ENCODE measurements at places on chromosomes 11 and 22. TPM values are rescaled to one million over a fixed set of nuclear protein-coding genes. Genes with fewer than 3 reads are reported as not detected.

GCAT gene
- 88.7 TPM for total RNA-seq

PAMR1 gene
- total RNA-seq: not detected

XKR3 gene
- not detected for total RNA-seq

CHRNA10 gene
- total RNA-seq: 3.0 TPM

GAL3ST1 gene
- 2.1 TPM for total RNA-seq

MFRP gene
- total RNA-seq: not detected

OR51B5 gene
- total RNA-seq: 140 TPM

SLC22A25 gene
- total RNA-seq: not detected

ROBO4 gene
- not detected for total RNA-seq

GRCh38 chr11:10302744-10303557 is 1.9 kb upstream of the ADM start:
- peak overlapping the region; percentile 97 for H3K27ac ChIP-seq
- peak overlapping the region; percentile 93 for H3K4me3 ChIP-seq

DNA sequence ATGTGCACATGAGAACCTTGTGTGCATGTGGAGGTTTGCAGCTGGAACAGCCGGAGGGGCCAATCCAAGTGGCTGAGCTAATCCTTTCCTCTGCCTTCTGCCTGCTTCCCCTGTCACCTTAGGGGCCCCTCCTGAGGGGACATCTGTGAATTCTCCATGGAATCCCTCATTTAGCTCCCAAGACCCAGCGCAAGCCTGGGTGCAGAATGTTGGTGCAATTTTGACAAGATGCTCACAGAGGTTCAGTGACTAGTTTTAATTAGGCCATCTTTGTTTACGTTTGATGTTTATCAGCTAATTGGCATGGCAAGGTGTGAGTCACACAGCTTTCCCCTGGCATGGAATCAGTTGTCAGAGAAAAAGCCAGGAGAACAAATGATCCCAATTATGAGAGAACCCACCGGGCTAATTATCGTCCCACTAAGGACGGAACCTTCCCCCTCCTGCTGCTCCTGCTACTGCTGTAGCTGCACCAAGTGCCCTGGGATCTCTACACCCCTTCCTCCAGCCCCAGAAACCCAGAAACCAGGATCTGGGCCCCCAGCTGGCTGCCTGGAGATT is 63.6 kb upstream of the PAX6 start:
- no peak for DNase-seq
- no peaks in the 10 kb centered on the region for H3K36me3 ChIP-seq
- no peak overlapping the region for H3K4me3 ChIP-seq
- H3K27ac ChIP-seq: no peak overlapping the region
- no peaks in the 10 kb centered on the region for H3K27me3 ChIP-seq
- H3K4me1 ChIP-seq: peaks cover 9% of the 10 kb centered on the region

DNA sequence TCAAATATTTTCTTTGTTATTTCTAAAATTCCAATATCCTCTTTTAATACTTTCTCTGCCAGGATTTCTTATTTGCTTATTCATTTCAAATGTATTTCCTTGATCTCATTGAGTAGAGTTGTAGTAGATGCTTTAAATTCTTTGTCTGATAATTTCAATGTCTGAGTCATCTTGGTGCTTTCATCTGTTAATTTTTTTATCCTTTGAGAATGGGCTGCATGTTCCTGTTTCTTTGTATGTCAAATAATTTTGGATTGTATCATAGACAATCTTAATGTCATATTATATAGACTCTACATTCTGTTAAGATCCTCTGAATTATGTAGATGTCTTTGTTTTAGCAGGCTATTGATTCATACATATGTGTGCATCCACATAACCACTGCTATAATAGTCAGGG is 57.5 kb downstream of the MYEOV start:
- peaks cover 9% of the 10 kb centered on the region for H3K36me3 ChIP-seq
- DNase-seq: no peak
- no peaks in the 10 kb centered on the region for H3K27me3 ChIP-seq
- no peak overlapping the region for H3K4me3 ChIP-seq
- H3K27ac ChIP-seq: peak overlapping the region; percentile 58

DNA sequence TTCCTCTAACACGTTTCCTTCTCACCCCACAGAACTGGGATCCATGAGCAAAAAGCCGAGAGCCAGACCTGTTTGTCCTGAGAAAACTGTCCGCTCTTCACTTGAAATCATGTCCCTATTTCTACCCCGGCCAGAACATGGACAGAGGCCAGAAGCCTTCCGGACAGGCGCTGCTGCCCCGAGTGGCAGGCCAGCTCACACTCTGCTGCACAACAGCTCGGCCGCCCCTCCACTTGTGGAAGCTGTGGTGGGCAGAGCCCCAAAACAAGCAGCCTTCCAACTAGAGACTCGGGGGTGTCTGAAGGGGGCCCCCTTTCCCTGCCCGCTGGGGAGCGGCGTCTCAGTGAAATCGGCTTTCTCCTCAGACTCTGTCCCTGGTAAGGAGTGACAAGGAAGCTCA is 24.0 kb downstream of the CD5 start:
- H3K36me3 ChIP-seq: no peaks in the 10 kb centered on the region
- H3K4me3 ChIP-seq: no peak overlapping the region
- DNase-seq: no peak
- H3K27ac ChIP-seq: no peak overlapping the region
- H3K27me3 ChIP-seq: no peaks in the 10 kb centered on the region

DNA sequence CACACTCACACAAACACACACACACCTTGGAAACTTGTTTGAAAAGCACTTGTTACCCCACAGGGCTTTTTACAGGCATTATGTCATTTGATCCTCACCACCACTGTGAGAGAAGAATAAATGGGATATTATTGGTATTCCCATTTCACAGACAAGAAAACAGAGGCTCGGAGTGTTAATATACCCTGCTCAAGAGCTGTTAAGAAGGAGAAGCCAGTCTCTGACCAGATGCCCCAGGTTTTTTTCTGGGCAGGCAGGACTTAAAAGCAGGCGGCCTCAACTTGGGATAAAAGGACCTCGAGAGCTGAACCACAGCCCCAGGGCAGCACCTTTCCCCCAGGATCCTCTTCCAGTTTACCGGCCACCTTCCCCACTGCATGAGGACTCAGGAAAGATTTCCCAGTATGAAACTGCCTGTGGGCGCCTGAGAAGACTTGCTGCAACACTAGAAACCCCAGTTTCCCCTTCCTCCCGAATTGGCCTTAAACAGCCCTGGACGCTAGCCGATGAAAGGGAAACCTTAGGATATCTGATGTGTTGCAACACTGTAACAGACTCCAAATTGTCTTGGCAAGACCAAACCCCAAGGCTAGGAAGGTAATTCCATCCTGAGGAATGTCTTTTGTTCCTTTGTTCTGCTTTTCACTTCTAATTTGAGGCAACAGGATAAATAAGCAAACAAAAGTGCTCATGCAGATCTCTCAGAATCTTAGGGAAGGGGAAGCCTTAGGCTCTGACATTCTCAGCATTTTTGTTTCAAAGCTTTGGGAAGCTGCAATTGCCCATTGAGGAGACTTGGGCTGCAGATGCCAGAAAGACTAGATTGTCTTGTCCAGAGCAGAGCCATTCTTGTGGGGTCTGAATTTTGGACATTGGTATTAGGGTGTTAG is 173.5 kb downstream of the TRIM29 start:
- no peak for DNase-seq
- H3K27ac ChIP-seq: no peak overlapping the region
- H3K27me3 ChIP-seq: peaks cover 46% of the 10 kb centered on the region
- H3K4me1 ChIP-seq: no peaks in the 10 kb centered on the region

GRCh38 chr11:39780131-39780530 is 1679.3 kb downstream of the LRRC4C start:
- no peaks in the 10 kb centered on the region for H3K36me3 ChIP-seq
- no peaks in the 10 kb centered on the region for H3K4me1 ChIP-seq
- no peaks in the 10 kb centered on the region for H3K27me3 ChIP-seq
- H3K4me3 ChIP-seq: no peak overlapping the region
- H3K27ac ChIP-seq: no peak overlapping the region

DNA sequence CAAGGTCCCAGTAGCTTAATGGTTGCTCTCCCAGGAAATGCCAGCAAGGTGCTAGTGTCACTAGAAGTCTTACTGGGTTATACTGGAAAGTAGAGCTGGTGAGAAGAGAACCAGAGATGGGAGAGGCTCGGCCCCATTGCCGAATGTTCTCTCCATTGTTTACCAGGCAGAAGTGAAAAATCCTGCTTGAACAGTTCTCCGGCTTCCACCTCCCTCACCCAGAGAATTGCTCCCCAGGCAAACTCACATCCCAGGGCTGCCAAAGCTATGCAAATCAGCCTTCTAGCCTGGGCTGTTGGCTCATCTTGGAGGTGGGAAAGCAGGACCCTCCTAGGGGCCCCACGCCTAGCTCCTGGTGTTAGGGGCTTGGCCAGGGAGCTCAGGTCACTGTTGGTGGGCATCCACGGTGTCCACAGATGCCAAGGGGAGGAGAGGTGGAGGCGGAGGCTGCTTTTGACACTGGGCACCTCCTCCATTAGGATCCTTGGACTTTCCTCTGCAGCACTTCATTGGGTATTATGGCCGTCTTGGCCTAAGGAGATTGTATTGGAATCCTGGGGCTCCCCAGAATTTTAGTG is 20.1 kb downstream of the POU2F3 start:
- H3K4me1 ChIP-seq: no peaks in the 10 kb centered on the region
- no peak for DNase-seq
- H3K4me3 ChIP-seq: no peak overlapping the region
- H3K36me3 ChIP-seq: no peaks in the 10 kb centered on the region
- peaks cover 45% of the 10 kb centered on the region for H3K27me3 ChIP-seq
- H3K27ac ChIP-seq: no peak overlapping the region

DNA sequence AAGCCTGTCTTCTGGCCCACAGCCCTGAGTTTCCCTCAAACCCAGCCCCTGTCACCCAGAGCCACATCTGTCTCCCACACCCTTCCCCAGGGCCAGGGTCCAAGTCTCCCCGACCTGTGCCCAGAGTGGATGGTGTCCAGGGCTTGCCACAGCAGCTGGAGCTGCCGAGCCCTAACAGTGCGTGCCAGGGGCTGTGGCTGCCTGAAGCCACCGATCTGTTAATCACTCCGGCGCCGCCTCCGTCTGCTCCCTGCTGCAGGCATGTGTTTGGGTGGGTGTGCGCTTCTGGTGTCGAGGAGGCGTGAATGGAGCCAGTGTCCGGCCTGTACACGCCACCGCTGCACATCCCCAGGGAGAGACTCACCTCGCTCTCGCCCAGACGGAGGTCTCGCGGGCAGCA is 26.1 kb downstream of the SHISAL1 start:
- no peak overlapping the region for H3K4me3 ChIP-seq
- H3K27ac ChIP-seq: no peak overlapping the region
- no peak for DNase-seq
- H3K27me3 ChIP-seq: peaks cover 12% of the 10 kb centered on the region
- H3K36me3 ChIP-seq: no peaks in the 10 kb centered on the region

- H3K27ac ChIP-seq: no peak overlapping the region
- H3K4me3 ChIP-seq: no peak overlapping the region
- no peaks in the 10 kb centered on the region for H3K4me1 ChIP-seq
- H3K36me3 ChIP-seq: peaks cover 21% of the 10 kb centered on the region
- no peaks in the 10 kb centered on the region for H3K27me3 ChIP-seq
Measured at GRCh38 chr22:24108073-24108472, 73.2 kb upstream of the SUSD2 start.

DNA sequence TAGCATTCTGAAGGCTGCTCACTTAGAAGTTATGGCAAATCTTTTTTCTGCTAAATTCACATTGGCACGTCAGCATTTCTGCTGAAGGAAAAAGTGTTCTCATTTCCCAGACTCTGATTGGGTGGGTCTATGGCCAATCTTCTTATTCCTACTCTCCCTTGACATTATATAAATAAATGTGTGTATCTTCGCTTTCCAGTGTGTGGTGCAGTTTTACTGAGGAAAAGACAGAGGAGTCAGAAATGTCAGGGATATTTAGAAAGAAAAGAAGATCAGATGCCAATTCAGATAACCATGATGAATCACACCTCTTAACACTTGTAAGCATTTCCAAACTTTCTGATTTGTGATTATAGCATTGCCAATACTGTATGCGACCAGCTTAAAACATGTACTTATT is 3.2 kb upstream of the BDNF start:
- H3K27ac ChIP-seq: no peak overlapping the region
- no peaks in the 10 kb centered on the region for H3K36me3 ChIP-seq
- peaks cover 34% of the 10 kb centered on the region for H3K4me1 ChIP-seq
- DNase-seq: no peak

- no peaks in the 10 kb centered on the region for H3K36me3 ChIP-seq
- no peak overlapping the region for H3K27ac ChIP-seq
- DNase-seq: no peak
- peaks cover 30% of the 10 kb centered on the region for H3K27me3 ChIP-seq
Measured at GRCh38 chr22:36814801-36815200, 2.0 kb downstream of the PVALB start.

DNA sequence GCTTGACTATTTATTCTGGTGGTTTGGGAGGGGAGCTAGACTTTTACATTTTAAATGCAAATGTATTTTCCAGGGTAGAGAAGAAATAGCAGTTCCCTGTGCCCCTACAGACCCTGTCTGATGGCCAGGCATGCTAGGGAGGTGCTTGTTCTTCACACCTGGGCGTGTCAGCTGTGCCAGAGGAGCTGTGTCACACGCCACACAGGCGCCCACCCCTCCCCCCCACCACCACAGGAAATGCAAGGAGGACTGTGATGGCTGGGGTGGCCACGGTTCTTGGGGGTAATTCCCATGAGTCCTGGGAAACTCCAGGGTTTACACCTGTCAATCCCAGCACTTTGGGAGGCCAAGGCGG is 82.2 kb downstream of the FLI1 start:
- H3K4me1 ChIP-seq: peaks cover 8% of the 10 kb centered on the region
- H3K4me3 ChIP-seq: no peak overlapping the region
- peaks cover 6% of the 10 kb centered on the region for H3K27me3 ChIP-seq
- no peak overlapping the region for H3K27ac ChIP-seq
- H3K36me3 ChIP-seq: no peaks in the 10 kb centered on the region

DNA sequence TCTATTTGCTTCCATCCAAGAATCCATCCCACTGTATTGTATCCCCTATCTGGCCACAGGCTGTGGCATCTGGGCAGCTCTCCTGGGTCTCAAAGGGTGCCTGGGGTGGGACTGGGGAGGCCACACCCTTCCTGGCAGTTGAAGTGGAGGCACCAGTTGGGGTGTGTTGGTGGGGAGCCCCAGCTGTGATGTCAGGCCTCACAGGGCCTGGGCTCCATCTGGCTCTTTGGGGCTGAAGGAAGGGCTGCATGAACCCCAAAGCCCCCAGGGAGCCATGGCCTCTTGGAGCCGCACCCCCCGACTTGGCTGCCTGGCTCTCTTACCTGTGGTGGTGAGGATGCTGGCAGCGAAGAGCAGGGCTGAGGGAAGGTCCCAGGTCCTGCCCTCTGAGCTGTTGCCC is 469 bp downstream of the KCNK7 start:
- peaks cover 19% of the 10 kb centered on the region for H3K4me1 ChIP-seq
- H3K27me3 ChIP-seq: no peaks in the 10 kb centered on the region
- no peak overlapping the region for H3K4me3 ChIP-seq
- no peak for DNase-seq
- no peak overlapping the region for H3K27ac ChIP-seq

DNA sequence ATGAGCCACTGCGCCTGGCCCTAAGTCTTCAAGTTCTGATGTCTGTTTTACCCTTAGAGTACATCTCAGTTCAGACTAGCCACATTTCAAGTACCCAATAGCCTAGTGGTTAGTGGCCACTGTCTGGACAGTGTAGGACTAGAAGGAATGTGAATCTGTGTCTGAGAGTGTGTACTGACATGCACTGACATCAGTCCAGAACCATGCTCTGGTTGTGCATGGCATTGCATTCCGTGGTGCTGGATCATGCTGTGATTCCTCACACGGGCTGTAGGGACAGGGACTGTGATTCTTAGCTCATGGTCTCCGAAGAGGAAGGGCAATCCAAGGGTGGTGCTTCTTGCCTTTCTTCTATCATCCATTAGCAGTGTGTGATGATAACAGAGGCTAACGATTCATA is 41.1 kb downstream of the AMOTL1 start:
- H3K27ac ChIP-seq: no peak overlapping the region
- H3K4me1 ChIP-seq: no peaks in the 10 kb centered on the region
- no peaks in the 10 kb centered on the region for H3K27me3 ChIP-seq
- H3K4me3 ChIP-seq: no peak overlapping the region

Data from HCT116 (cell line).